Neural crest cell (in vitro differentiated cells): ENCODE measurements at places on chromosomes 16 and 17. TPM values are rescaled to one million over a fixed set of nuclear protein-coding genes. Genes with fewer than 3 reads are reported as not detected.

CES4A gene
- total RNA-seq: 1.8 TPM in 2 replicates

GRCh38 chr17:38703742-38704605 is 1.1 kb upstream of the MLLT6 start:
- peaks cover 3% of the 10 kb centered on the region for H3K36me3 ChIP-seq
- peak; percentile 72 for DNase-seq
- H3K27ac ChIP-seq: peak overlapping the region; percentile 91
- peaks cover 55% of the 10 kb centered on the region for H3K27me3 ChIP-seq
- H3K4me3 ChIP-seq: peak overlapping the region; percentile 94
- H3K4me1 ChIP-seq: peaks cover 58% of the 10 kb centered on the region

DNA sequence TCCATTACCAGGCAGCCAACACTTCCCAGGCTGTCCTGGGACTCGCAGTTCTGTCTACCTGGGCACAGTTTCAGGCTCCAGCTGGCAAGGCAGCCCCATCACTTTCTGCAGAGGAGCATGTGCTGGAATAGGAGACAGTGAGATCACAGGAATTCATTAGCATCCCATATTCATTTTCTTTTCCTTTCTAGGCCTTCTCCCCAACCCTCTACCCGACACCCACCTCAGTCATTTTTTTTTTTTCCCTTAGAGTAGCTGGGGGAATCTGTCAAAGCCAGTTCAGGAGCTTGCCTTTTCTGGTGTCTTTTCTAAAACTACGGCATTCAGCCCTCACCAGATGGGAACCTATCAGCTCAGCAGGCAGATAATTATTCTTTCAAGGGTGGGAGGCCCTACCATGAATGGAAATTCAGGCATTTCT is 42.4 kb upstream of the FBXO47 start:
- peaks cover 1% of the 10 kb centered on the region for H3K4me1 ChIP-seq
- no peak overlapping the region for H3K27ac ChIP-seq
- H3K27me3 ChIP-seq: peaks cover 10% of the 10 kb centered on the region
- no peak overlapping the region for H3K4me3 ChIP-seq

DNA sequence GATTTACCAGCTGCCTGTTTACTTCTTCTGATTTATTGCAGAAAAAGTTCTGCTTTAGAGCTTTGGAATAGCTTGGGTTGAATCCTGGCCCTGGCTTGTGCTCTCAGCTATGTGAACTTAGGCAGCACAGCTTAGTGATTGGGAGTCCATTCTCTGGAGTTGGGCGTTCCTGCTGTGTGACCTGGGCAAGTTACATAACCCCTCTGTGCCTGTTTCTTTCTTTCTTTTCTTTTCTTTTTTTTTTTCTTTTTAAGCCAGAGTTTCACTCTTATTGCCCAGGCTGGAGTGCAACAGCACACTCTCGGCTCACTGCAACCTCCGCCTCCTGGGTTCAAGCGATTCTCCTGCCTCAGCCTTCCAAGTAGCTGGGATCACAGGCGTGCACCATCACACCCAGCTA is 51.5 kb upstream of the AQP8 start:
- no peak overlapping the region for H3K27ac ChIP-seq
- no peaks in the 10 kb centered on the region for H3K27me3 ChIP-seq
- peaks cover 32% of the 10 kb centered on the region for H3K36me3 ChIP-seq
- no peak for DNase-seq
- no peaks in the 10 kb centered on the region for H3K4me1 ChIP-seq
- no peak overlapping the region for H3K4me3 ChIP-seq

DNA sequence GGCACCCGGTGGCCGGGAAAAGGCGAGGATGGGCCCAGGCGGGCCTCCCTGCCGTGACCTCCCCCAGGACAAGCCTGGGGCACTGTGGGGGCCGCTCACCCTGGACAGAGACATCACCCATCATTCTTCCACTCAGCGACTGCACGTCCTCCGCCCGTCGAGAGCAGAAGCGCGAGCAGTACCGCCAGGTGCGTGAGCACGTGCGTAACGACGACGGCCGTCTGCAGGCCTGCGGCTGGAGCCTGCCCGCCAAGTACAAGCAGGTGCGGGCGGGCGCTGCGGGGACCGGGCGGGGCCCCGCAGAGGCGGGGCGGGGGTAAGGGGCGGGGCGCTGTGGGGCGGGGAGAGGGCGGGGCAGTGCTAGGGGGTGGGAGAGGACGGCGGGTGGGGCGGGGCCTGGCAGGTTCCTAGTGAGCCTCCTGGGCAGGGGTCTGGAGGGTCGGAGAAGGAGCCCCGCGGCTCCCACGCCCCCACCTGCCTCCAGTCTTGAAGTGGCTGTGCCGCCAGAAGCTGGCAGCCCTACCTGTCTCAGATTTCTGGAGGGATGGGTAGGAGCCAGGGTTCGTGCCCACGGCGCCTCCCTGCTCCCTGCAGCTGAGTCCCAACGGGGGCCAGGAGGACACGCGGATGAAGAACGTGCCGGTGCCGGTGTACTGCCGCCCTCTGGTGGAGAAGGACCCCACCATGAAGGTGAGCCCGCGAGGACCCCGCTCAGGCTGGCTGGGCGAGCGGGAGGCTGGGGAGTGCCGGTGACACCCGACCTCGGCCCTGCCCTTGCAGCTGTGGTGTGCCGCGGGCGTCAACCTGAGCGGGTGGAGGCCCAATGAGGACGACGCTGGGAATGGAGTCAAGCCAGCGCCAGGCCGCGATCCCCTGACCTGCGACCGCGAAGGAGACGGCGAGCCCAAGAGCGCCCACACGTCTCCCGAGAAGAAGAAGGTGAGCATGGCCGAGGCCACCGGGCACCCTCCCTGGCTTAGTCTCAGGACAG is 7.5 kb downstream of the NME3 start:
- H3K36me3 ChIP-seq: peaks cover 3% of the 10 kb centered on the region
- no peaks in the 10 kb centered on the region for H3K27me3 ChIP-seq
- no peaks in the 10 kb centered on the region for H3K4me1 ChIP-seq
- no peak overlapping the region for H3K27ac ChIP-seq
